ENCODE measurements at places on chromosomes 11 and 22.

GRCh38 chr11:1879342-1879940, 12.3 kb downstream of the PRR33 start:
- DNase-seq = no peak

GRCh38 chr11:129320494-129320893, 55.2 kb upstream of the BARX2 start:
- no peak for DNase-seq

- no peak for DNase-seq
Observed at GRCh38 chr11:70532066-70532440, 133.7 kb downstream of the CTTN start.

DNA sequence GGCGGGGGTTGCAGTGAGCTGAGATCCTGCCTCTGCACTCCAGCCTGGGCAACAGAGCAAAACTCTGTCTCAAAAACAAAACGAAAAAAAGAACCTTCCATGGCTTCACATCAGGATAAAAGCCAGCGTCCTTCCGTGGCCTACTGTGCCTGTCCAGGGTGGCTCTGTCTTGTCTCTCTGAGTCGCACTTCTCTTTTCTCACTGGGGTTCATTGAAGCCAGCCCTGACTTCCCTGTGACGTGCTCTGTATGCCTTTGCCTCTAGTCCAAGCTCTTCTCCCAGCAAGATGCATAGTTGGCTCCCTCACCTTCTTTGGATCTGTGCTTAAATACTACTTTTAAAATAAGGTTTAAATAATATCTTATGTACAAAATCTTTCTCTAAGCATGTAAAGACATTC, 11.6 kb downstream of the ATXN10 start:
- no peak for DNase-seq

GRCh38 chr11:60955571-60955970, 3.6 kb upstream of the SLC15A3 start:
- no peak for DNase-seq

- DNase-seq = no peak
Observed at GRCh38 chr11:70623906-70624597, 225.7 kb downstream of the CTTN start.

DNA sequence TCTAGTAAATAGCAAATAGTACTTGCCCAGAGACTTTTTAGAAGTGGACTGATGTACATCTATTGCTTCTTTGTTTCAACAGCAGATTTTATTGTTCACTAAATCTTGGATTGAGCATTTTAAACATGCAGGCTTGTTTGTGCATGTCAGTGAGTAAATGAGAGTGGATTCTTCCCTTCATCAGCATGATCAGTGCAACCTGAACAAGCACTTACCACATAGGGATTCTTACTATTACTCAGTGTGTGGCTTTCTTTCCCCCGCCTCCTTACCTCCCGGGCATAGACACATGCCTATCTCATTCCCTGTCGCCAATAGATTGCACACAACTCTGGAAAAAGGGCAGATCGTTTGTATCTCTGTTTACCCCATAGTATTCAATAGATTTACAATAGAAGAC, 197.5 kb downstream of the C11orf87 start:
- DNase-seq = no peak

- no peak for DNase-seq
Observed at GRCh38 chr11:19374151-19374569, 133.4 kb upstream of the E2F8 start.

DNA sequence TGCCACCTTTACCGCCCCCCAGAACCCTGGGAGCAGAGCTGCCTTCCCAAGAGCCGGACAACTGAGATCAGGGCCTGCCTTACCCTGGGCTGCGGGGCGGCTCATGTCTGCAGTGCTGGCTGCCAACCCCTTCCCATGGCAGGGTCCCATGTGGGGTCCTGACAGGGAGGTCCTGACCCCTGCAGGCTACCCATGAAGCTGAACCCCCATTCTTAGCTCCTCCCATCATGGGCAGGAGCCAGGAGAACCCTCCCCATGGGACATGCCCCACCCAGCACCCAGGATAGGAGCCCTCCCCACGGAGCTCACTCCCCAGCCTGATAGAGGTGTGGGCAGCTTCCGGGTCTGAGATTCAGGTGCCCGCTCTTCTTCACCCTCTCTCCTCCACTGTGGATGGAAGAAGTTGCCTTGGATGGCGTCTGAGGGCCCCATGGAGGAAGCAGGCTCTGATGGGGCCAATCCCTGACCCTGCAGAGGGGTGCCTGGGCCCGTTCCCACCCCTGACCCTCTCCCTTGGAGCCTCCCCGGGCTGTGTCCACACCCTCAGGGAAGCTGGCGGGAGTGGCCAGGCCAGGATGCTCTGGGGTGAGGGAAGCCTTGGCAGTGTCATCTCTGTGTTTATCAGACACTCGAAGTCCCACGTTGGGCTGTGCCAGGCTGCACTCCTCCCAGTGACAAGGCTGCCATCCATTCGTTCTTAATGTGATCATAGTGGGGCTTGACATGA, 1508.2 kb downstream of the BRD1 start:
- DNase-seq = no peak

GRCh38 chr11:130179396-130180306, 20.1 kb downstream of the ST14 start:
- DNase-seq = no peak

- no peak for DNase-seq
Observed at GRCh38 chr11:64086258-64087123, 50.8 kb downstream of the FLRT1 start.

GRCh38 chr11:26862801-26863200, 131.1 kb upstream of the FIBIN start:
- DNase-seq = no peak

DNA sequence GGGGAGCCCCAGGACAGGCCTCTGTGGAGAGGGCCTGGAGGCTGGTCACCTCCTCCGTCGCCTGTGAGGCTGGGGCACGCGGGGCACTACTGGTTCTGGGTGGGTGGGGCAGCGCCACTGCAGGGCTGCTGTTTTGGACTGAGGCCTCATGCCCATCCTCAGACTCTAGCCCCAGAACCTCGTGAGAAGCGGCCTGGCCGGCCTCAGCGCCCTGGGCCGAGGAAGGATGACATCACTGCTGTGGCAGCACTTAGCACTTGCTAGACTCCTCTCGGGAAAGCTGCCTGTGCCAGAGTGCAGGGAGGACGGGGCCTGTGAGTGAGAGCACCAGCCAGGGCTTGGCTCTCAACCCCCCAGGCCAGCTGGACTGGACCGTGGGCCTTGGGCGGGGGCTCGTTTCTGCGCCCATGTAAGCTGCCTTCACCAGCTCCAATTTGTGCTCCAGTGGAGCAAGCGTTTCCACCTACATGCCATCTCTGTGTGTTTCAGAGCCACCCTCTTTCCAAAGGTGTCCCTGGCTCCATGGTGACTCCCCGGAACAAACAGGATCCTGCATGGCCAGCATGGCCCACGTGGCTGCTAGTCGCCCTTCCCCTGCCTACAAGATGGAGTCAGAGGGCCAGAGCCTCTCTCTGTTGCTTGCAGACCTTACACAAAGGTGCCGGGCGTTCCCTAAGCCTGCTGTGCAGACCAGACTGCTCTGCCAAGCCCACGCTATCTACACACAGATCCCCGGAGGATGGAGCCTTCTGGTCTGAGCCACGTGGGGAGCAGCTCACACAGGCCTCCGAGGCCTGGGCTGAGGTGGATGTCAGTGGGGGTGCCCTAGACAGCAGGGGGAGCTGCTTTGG, 102.9 kb downstream of the CTTN start:
- DNase-seq = no peak

DNA sequence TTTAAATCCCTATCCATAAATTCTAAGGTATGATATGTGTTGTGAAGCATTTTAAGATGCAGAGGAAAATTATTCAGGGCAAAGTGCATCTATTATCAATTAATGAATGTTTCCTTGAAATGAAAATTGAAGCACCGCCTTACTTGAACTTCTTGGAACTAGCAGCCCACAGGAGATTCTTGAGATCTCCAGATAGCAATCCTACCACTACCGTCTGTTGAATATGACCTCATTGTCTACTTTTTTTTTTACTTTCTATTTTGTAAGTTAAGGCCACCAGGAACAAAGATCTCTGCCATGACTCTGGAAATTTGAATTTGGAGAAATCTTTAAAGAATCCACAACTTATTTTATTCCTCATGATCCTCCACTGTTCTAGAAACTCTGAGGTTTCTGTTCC, 808.7 kb downstream of the KCNA4 start:
- no peak for DNase-seq

GRCh38 chr11:11416917-11417316, 63.9 kb upstream of the CSNK2A3 start:
- no peak for DNase-seq

- no peak for DNase-seq
Observed at GRCh38 chr11:6736495-6737121, 35.2 kb downstream of the OR2AG2 start.

DNA sequence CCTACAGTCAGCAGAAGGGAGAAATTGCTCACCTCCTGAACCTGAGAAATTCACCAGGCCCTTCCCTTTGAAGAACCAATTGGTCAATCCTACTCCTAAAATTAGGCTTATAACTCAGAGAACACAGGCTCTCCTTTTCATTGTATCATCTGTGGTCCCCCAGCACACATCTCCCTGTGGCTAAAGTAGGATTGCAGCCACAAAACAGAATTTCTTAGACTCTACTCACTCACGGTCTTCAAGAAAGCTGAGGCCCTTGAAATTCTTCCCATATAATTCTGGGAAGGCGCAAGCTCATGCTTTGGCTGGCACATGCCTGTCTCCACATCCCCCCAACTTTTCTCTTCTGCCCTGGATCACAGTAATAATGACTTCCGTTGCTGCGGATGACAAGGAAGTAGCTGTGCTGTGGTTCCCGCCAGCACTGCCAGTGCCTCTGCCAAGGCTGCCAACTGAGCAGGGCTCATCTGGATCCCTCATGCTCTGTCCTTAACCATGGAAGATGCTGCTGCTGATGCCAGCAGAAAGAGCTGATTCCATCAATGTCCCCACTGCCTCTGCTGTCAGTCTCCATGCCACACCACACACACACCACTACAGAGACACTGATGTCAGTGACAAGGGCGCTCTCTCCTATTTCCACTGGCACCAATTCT, 200.6 kb upstream of the POU2AF2 start:
- DNase-seq = no peak

DNA sequence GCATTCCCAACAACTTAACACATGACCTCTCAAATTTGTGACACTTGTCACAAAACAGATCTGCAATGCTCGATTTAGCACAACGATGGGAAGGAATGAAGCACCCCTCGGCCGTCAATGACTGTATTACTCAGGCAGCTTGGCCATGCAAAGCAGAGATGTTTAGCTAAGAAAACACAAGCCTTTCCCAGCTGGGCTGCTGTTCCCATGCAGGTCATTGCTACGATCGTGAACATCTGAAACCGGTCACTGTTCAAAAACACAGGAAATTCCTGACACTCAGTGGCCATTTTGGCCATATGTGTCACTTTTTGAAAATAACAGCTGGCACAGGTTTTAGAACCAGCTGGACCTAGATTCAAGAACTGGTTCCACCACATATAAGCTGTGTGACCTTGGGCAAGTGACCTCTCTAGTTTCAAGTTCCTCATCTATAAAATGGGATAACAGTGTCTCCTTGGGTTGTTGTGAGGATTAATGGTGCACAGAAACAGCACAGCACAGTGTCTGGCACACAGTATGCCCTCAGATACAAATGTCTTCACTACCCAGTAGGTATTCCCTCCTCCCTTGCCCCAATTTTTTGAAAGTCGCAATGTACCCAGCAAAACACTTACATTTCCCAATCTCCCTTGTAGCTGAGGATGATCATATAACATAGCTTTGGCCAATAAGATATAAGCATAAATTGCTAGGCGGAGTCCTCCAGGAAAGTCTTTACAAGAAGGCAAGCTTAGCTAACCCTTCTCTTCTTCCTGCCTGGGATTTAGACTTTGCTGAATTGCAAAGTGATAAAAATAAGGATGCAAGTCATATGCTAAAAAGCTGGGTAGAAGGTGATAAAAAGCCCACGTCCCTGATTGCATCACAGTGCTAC, 93.1 kb downstream of the C11orf58 start:
- no peak for DNase-seq

DNA sequence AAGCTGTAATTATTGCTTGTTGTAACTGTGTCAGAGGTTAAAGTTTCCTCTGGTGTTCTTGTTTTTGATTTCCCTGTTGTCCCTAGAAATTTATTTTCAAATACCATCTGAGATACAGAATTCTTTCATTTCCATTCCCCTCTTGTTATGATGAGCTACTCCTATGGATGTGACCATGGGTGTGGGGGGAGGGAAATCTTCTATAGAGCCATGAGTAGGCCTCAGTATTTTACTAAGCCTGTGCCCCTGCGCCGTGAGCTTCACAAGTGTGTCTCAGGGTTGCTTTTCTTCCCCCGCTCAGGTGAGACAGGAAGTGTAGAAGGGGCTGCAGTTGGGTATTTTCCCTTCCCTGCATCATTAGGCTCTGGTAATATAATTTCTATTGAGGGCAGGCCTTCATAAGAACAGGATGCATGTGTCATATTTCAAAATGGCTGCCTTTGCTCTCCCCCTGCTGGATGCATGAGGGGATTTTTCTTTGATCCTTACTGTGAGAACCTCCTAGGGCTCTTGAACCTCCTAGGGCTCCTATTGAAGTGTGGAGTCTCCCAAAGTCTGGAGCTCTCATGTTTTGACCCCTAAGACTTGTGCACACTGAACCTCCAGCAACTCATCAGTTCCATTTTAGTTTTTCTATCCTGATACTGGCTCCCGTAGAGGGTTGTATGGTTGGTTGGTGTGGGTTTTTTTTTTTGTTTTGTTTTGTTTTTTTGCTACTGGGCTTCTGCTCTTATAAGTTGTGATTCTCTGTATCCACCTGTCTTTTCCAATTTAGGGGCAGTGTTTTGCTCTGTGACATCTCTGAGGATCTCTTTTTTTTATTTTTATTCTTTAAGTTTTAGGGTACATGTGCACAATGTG, 658.2 kb downstream of the NTM start:
- DNase-seq = no peak

DNA sequence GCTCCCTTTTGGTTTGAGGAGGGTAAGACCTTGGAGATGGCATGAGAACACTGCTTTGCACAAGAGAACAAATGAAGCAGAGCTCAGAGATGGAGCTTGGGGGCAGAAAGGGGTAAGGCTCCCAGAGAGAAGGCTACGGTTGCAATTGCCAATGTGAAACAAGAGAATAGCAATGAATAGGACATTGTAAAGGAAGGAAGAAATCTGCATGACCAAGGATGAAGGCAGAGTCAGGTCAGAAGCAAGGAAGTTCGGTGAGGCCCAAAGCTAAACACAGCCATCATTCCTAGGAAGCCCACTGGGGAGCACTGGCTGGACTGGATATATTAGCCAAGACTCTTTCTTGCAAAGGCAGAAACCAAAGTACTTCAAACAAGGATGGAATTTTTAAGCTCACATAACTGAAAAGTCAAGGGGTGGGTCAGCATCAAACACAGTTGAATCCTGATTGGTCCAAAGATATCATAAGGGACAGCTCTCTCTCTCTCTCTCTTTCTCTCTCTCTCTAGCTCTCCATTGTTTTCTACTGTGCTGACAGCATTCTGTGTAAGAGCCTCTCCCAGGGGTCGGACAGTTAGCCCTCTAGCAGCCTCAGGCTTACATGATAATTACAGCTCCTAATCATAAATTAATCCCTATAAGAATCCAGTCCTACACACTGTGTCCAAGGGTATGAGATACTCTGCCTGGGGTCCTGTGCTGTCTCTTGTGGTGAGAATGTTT, 484.3 kb downstream of the SOX6 start:
- DNase-seq = no peak

GRCh38 chr22:28435140-28435768, 244.4 kb downstream of the TTC28 start:
- no peak for DNase-seq

Data from CD4-positive, alpha-beta T cell treated with Interleukin-12 subunit alpha and Interleukin-12 subunit beta, for 1 hour (primary cell).